ENCODE measurements at places on chromosomes 6 and 20. TPM values are rescaled to one million over a fixed set of nuclear protein-coding genes. Genes with fewer than 3 reads are reported as not detected.

The YWHAB gene
- 125 TPM for total RNA-seq

The ZNF512B gene
- total RNA-seq: 9.2 TPM

The PKIG gene
- 59.9 TPM for total RNA-seq

The RIPOR2 gene
- 70.5 TPM for total RNA-seq

The TSPO2 gene
- not detected for total RNA-seq

The METTL24 gene
- total RNA-seq: 3.4 TPM

The CST4 gene
- not detected for total RNA-seq

The MATN4 gene
- total RNA-seq: 0.33 TPM

The BTNL2 gene
- total RNA-seq: not detected

The SPATA25 gene
- total RNA-seq: 3.4 TPM

The KCNS1 gene
- not detected for total RNA-seq

GRCh38 chr20:21063276-21063675 lies 42.9 kb downstream of the LINC00237 start:
- no peak overlapping the region for H3K4me3 ChIP-seq
- H3K4me1 ChIP-seq: no peaks in the 10 kb centered on the region
- no peak for DNase-seq
- no peaks in the 10 kb centered on the region for H3K27me3 ChIP-seq

DNA sequence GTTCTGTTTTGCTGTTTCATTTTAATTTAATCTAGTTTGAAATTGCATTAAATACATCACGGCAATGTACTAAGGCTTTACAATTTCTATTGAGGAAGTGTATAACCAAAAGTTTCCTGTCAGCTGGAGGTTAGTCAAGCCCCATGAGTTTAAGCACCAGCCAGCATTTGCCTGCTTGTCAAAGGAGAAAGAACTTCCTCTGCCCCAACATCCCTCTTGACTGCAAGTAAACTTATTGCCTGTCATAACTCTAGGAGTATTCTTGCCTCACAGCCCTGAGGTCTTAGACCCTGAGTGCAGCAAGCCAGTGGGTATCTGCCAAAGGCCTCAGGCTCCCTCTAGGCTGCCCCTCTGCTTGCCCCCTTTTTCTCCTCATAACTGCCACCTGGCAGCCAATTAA lies 106.7 kb upstream of the INSM1 start:
- H3K27ac ChIP-seq: no peak overlapping the region
- no peak overlapping the region for H3K4me3 ChIP-seq
- H3K27me3 ChIP-seq: no peaks in the 10 kb centered on the region
- no peaks in the 10 kb centered on the region for H3K36me3 ChIP-seq
- DNase-seq: no peak

GRCh38 chr20:18377896-18378481 lies 88.8 kb downstream of the DZANK1 start:
- H3K36me3 ChIP-seq: no peaks in the 10 kb centered on the region
- no peaks in the 10 kb centered on the region for H3K27me3 ChIP-seq
- H3K27ac ChIP-seq: no peak overlapping the region

DNA sequence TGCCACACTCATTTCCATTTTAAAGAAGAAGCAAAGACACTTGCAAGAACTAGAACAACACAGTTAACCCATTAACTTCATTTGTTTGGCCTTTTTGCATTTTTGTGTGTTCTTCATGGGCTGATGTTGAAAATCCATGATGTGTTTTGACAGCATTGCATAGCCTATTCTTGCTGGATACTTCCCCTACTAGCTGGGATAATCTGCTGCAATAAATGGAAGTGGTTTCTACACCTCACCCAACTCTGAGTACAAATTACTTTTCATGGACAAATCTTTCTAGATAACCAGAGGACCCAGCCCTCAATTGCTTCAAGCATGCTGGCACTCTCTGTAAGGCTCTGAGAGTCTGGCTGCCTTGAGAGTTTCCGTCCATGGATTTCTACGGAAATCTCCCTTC lies 26.5 kb downstream of the CST9L start:
- no peaks in the 10 kb centered on the region for H3K4me1 ChIP-seq
- H3K27ac ChIP-seq: no peak overlapping the region

DNA sequence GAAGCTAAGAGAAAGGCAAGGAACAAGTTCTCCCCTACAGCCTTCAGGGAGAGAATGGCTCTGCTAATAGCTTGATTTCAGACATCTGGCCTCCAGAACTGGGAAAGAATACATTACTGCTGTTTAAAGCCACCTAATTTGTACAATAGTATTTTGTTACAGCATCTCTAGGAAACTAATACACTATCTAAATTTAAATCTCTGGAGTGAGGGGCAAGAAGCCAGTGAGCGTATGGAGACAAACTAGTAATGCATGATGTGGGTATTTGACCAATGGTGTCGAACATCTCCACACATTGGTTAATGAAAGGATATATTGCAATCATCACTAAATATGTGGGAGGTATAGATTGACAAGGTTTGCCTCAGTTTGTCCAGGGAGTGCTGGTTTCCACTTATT lies 451.5 kb downstream of the EPM2A start:
- no peaks in the 10 kb centered on the region for H3K27me3 ChIP-seq
- H3K4me1 ChIP-seq: no peaks in the 10 kb centered on the region

DNA sequence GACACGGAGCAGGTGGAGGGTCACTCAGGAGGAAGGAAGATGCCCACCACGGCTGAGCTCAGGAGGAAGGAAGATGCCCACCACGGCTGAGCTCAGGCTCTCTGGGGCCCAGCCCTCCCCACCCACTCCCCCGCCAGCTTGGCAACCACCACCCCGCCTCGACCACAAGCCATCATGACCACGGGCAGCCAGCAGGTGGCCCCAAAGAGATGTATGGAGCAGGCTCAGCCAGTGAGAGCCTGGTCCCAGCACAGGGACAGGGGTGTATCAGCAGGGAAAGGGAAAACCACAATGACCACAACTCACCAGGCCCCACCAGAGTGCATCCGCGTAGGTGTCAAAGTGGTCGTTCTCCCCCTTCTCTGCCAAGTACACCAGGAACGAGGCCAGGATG lies 30.4 kb downstream of the KCNQ2 start:
- H3K36me3 ChIP-seq: no peaks in the 10 kb centered on the region
- no peak for DNase-seq
- H3K4me1 ChIP-seq: no peaks in the 10 kb centered on the region
- peaks cover 54% of the 10 kb centered on the region for H3K27me3 ChIP-seq

GRCh38 chr6:133033263-133033662 lies 207.9 kb upstream of the EYA4 start:
- H3K36me3 ChIP-seq: no peaks in the 10 kb centered on the region
- no peaks in the 10 kb centered on the region for H3K4me1 ChIP-seq
- H3K4me3 ChIP-seq: no peak overlapping the region
- no peak for DNase-seq

GRCh38 chr6:30184417-30185031 lies 21.2 kb downstream of the TRIM15 start:
- H3K27ac ChIP-seq: no peak overlapping the region
- no peak for DNase-seq
- H3K4me3 ChIP-seq: no peak overlapping the region
- no peaks in the 10 kb centered on the region for H3K36me3 ChIP-seq
- no peaks in the 10 kb centered on the region for H3K27me3 ChIP-seq

GRCh38 chr20:5734602-5735001 lies 15.6 kb upstream of the SHLD1 start:
- no peaks in the 10 kb centered on the region for H3K4me1 ChIP-seq
- no peaks in the 10 kb centered on the region for H3K36me3 ChIP-seq
- no peaks in the 10 kb centered on the region for H3K27me3 ChIP-seq
- no peak overlapping the region for H3K4me3 ChIP-seq
- no peak for DNase-seq
- H3K27ac ChIP-seq: no peak overlapping the region

DNA sequence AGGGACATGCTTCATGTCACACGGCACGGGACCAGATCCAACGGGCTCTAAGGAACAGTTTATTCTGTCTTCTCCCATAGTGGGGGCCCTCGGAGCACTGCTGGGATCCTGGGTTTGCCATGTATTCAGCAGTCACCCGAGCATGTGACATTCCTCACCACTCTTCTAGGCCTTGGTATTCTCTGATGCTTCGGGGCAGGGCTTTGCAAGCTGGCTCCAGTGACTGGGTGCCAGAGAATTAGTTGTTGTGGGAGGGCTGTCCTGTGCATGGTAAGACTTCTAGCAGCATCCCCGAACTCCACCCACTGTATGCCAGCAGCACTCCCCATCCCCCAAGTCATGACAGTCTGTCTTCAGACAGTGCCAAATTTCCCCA lies 5.4 kb downstream of the CCN5 start:
- peaks cover 13% of the 10 kb centered on the region for H3K4me1 ChIP-seq
- no peaks in the 10 kb centered on the region for H3K27me3 ChIP-seq
- DNase-seq: peak; percentile 83
- peak overlapping the region; percentile 69 for H3K27ac ChIP-seq

DNA sequence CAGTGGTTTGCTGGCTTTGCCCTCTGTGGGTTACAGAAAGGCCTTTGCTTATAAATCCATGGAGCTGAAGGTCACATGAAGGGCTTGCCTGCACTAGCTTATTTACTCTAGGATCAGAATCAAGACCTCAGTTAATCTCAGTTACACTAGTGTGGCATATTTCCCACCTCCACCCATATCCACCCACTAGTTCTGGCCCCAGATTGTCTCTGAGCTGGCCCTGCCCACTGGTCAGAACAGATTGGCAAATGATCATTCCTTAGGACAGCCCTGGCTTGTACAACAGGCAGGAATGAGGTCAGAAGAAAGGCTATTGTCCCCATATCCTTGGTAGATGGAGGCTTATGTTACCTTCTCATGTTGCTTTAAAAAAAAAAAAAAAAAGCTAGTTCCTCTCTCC lies 33.3 kb upstream of the SASH1 start:
- H3K27me3 ChIP-seq: no peaks in the 10 kb centered on the region
- H3K27ac ChIP-seq: no peak overlapping the region
- H3K4me1 ChIP-seq: no peaks in the 10 kb centered on the region
- H3K4me3 ChIP-seq: no peak overlapping the region
- no peaks in the 10 kb centered on the region for H3K36me3 ChIP-seq

GRCh38 chr6:117810269-117810668 lies 96.8 kb upstream of the SLC35F1 start:
- no peak for DNase-seq
- H3K4me3 ChIP-seq: no peak overlapping the region
- no peak overlapping the region for H3K27ac ChIP-seq
- no peaks in the 10 kb centered on the region for H3K36me3 ChIP-seq
- H3K4me1 ChIP-seq: no peaks in the 10 kb centered on the region

DNA sequence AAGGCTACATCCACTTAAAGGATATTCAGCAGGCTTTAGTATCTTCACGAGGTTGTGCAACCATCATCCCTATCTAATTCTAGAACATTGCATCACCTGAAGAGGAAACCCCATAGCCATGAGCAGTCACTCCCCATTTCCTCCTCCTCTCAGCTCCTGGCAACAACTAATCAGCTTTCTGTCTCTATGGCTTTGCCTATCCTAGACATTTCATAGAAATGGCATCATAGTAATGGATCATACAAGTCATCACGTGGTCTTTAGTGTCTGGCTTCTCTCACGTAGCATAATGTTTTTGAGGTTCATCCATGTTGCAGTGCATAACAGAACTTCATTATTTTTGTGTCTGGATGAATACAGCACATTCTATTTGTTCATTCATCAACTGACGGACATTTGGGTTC lies 20.5 kb downstream of the SNAI1 start:
- no peaks in the 10 kb centered on the region for H3K4me1 ChIP-seq
- H3K27me3 ChIP-seq: no peaks in the 10 kb centered on the region
- DNase-seq: no peak
- H3K27ac ChIP-seq: no peak overlapping the region
- no peak overlapping the region for H3K4me3 ChIP-seq

- H3K36me3 ChIP-seq: no peaks in the 10 kb centered on the region
- no peak overlapping the region for H3K4me3 ChIP-seq
- H3K27me3 ChIP-seq: no peaks in the 10 kb centered on the region
- no peaks in the 10 kb centered on the region for H3K4me1 ChIP-seq
These were observed 95.0 kb downstream of the AK9 start for GRCh38 chr6:109595998-109596397.

- no peaks in the 10 kb centered on the region for H3K36me3 ChIP-seq
- H3K27me3 ChIP-seq: no peaks in the 10 kb centered on the region
- no peaks in the 10 kb centered on the region for H3K4me1 ChIP-seq
- H3K4me3 ChIP-seq: no peak overlapping the region
- no peak overlapping the region for H3K27ac ChIP-seq
- DNase-seq: no peak
These were observed 134.4 kb downstream of the ERMARD start for GRCh38 chr6:169885831-169886230.

DNA sequence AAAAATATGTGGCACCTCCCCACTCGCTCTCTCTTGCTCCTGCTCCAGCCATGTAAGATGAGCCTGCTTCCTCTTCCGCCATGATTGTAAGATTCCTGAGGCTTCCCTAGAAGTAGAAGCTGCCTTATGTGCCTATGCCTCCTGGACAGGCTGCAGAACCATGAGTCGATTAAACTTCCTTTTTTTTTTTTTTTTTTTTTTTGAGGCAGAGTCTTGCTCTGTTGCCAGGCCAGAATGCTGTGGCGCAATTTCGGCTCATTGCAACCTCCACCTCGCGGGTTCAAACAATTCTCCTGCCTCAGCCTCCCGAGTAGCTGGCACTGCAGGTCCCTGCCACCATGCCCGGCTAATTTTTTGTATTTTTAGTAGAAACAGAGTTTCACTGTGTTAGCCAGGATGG lies 112.5 kb downstream of the FAM217A start:
- DNase-seq: no peak
- no peaks in the 10 kb centered on the region for H3K4me1 ChIP-seq
- H3K27me3 ChIP-seq: no peaks in the 10 kb centered on the region
- H3K4me3 ChIP-seq: no peak overlapping the region
- H3K36me3 ChIP-seq: no peaks in the 10 kb centered on the region

DNA sequence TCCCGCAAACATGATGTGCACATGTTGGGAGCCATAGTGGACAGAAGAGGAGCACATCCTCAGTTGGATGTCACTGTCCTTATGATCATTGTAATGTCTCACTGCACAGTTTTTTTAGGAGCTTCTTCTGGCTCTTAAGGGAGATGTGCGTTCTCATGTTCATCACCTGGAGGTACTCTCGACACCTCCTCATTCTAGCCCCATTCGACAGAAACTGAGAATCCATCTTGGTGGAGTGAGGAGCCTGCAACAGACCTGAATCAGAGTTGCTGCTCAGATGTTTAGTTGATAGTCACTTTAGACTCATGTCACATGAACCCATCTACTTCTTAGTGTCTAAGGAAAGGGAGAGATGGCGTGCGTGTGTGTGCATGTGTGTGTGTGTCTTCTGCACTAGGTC lies 2.3 kb upstream of the BMP6 start:
- H3K27me3 ChIP-seq: peaks cover 30% of the 10 kb centered on the region
- H3K36me3 ChIP-seq: no peaks in the 10 kb centered on the region
- H3K4me3 ChIP-seq: no peak overlapping the region
- no peak overlapping the region for H3K27ac ChIP-seq

DNA sequence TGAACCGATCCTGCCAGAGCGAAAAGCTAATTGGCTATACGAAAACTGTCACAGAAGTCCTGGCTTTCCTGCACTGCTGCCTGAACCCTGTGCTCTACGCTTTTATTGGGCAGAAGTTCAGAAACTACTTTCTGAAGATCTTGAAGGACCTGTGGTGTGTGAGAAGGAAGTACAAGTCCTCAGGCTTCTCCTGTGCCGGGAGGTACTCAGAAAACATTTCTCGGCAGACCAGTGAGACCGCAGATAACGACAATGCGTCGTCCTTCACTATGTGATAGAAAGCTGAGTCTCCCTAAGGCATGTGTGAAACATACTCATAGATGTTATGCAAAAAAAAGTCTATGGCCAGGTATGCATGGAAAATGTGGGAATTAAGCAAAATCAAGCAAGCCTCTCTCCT lies 14.2 kb downstream of the CCR6 start:
- no peaks in the 10 kb centered on the region for H3K4me1 ChIP-seq
- H3K4me3 ChIP-seq: no peak overlapping the region
- DNase-seq: no peak
- H3K27ac ChIP-seq: no peak overlapping the region

Data from breast epithelium (tissue), 4 donors.